ENCODE measurements at places on chromosomes 12 and 14. TPM values are rescaled to one million over a fixed set of nuclear protein-coding genes. Genes with fewer than 3 reads are reported as not detected.

PPTC7 gene
- polyA plus RNA-seq = 8.2 TPM

PMEL gene
- 2.1 TPM for polyA plus RNA-seq

DNA sequence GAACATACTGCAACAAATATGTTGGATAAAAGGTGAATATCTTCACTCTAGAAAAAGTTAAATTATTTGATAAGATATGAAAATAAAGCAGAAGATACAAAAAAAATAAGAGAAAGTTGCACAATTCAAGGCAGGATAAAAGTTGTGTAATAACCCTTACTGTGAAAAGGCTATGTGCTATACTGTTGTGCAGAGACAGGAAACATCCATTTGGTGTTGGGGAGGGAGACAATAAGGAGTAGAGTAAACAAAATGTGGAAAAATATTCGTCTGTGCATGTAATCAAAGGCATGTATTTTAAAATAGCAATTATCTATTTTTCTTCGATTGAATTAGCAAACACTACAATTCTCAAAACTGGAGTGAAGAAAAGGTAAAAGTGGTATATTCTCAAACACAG lies 34.8 kb downstream of the PTHLH start:
- DNase-seq = no peak

- DNase-seq = peak; percentile 20
These were observed 125.4 kb downstream of the KIF26A start for GRCh38 chr14:104263675-104264358.

DNA sequence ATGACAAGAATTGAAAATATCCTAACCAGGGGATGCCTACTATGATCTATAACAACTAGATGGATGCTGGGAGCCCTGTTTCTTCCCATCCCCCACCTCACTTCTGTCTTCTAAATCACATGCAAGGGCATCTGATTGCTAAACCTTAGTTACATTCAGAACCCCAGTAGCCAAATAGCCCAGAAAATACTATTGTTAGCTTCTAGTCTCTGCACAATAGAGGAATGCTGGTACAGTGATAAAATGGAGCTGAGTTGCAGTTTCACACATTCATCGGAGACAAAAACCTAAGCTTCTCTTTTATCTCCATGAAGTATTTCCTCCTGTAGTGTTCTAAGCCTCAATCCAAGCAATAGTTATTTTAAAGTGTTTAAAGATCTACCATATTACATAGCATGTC lies 942.9 kb downstream of the RPS29 start:
- no peak for DNase-seq

DNA sequence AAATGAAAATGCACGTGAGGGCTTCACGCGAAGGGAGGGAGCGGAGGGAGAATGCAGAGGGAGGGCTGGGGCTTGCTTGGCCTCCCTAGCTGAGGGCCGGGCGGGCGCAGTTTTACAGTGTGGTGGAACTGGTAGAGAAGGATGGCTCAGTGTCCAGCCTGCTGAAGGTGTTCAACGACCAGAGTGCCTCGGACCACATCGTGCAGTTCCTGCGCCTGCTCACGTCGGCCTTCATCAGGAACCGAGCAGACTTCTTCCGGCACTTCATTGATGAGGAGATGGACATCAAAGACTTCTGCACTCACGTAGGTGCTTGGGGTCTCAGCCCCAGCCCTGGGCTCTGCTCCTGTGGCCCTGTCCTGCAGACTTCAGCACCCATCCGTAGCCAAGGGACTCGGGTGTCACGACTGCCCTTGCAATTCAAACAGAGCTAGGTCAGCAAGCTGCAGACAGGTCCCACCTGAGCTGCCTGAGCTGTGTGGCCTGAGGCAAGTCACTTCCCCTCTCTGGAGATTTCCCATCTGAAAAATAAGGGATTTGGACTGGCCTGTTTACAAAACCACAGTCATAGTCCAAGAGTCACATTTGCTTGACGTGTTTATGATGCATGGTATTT lies 18.4 kb downstream of the OTUB2 start:
- no peak for DNase-seq

KRT79 gene
- polyA plus RNA-seq = not detected

DNA sequence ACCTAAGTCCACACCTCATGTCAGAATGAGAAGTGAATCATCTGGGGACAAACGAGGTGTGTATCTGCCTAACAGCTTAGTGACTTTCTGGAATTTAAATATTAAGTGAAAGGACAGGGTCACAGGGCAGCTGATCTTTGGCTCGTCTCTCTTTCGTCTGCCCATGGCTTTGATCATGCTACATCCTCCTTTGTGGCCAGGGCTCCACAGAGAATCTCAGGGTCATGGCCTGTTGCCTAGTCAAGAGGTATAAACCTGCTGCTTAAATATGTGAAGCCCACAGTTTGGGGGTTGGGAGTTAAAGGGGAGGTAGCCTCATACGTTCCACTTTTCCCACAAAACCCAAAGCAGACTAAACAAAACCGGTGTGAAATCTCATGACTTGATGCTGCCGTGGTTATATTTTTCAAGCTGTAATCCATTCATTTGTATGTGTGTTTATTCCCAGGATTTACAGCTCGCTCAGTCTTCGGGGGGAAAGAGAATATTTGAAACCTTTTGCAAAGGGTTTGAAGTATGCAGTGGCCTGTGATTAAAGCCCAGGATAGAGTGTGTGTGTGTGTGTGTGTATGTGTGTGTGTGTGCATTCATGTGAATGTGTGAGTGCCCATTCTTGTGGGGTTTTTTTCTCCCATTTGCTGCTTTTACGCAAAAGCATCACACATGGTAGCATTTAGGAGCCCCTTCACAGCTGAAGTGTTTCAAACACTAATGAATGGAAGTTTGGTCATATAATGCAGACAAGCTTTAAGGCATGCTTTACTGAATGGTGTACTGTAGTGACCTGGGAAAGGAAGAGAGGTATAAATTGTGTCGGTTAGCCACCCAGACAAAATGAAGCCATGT lies 137.1 kb downstream of the HMGA2 start:
- no peak for DNase-seq

GRCh38 chr14:92121207-92121669 lies 268 bp downstream of the NDUFB1 start:
- no peak for DNase-seq

DNA sequence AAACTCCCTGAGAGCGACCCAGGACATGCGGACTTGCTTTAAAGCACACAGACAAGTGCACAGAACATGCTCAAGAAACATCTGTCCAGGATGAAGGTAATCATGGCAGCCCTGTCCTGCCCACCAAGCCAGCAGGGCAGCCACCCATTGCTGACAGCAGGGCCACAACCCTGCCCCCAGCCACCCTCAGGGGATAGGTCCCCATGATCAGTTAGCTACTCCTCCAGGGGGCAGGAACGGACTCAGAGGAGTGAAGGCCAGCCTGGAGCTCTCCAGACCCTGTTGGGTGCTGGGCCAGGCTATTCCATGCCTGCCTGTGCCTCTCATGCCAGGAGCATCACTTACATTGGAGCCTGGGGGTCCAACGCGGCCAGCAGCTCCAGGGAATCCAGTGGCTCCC lies 15.8 kb downstream of the TMEM106C start:
- DNase-seq = no peak

SLCO1B1 gene
- 120 TPM for polyA plus RNA-seq

DNA sequence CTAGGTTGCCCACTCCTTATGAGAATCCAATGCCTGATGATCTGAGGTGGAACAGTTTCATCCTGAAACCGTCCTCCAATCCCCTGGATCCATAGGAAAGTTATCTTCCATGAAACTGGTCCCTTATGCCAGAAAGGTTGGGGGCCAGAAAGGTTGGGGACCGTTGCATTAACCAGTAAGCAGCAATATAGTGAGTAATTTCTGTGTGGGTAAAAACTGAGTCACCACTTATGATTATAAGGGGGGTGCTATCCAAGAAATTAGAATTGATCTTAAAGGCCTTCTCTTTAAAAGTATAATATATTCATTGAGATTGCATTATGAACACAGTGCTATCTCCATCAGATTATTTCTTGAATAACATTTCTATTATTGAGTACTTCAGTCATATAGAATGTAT lies 97.2 kb downstream of the PCNX1 start:
- no peak for DNase-seq

DNA sequence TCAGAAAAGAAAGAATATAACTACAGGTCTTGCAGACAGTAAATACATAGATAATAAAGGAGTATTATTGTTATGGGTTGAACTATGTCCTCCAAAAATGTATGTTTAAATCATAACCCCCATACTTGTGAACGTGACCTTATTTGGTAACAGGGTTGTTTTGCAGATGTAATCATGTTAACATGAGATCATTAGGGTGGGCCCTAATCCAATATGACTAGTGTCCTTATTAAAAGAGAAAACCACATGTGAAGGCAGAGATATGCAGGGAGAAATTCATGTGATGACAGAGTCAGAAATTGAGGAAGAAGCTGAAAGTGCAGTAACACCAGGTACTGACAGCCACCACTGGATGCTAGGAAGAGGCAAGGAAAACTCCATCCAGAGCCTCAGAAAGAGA lies 29.0 kb downstream of the MAGOHB start:
- no peak for DNase-seq

C12orf50 gene
- polyA plus RNA-seq = not detected

MFAP5 gene
- polyA plus RNA-seq = not detected

DNA sequence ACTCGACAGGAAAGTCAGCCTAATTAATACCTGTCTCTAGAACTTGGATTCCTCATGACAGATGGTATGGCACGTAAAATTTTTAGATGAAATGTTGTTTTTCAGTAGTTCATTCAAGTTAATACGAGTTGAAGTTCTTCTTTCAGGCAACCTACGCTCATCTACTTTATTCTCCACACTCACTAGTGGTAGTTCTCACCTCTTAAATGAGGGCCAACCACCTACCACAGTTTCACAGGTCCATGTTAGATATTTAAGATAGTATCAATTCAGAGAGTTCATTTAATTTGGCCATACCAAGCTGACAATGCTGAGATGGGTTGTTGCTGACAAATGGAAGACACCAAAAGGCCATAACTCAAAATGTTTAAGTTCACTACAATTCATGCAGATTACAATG lies 50.6 kb downstream of the NIN start:
- DNase-seq = no peak

GRCh38 chr14:74038020-74038859 lies 19.1 kb downstream of the BBOF1 start:
- DNase-seq = no peak

CLEC4C gene
- not detected for polyA plus RNA-seq

BIN2 gene
- 1.9 TPM for polyA plus RNA-seq

DNA sequence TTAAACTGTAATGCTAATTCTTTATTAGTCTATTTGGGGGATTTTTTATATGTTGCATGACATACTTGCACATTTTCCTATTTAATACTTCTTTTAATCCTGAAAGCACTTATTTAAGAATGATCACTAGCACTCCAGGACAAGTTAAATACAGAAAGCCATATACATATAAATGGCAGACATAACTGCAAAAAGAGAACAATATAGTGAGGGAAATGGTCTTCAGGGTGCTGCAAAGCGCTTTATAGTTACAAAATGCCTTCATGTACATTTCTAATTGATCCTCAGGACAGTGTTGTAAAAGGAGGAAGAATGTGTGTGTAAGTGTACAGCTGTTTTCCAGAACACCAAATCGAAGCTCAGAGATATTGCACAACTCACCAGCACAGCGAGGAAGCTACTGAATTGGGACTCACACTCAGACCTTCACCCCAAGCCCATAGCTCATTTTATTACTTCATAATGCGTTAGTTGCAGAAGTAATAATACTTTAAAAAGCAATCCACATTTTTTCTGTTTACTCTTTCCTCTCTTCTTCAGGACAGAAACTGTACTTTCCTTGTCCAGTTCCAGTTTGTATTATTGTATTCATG lies 428.2 kb downstream of the RAD51B start:
- no peak for DNase-seq

PRH1 gene
- polyA plus RNA-seq = 1.3 TPM

GRCh38 chr14:96161636-96162035 lies 43.0 kb upstream of the BDKRB2 start:
- DNase-seq = no peak

SCARB1 gene
- 289 TPM for polyA plus RNA-seq

GRCh38 chr12:107148107-107148506 lies 54.8 kb upstream of the CRY1 start:
- DNase-seq = no peak

DNA sequence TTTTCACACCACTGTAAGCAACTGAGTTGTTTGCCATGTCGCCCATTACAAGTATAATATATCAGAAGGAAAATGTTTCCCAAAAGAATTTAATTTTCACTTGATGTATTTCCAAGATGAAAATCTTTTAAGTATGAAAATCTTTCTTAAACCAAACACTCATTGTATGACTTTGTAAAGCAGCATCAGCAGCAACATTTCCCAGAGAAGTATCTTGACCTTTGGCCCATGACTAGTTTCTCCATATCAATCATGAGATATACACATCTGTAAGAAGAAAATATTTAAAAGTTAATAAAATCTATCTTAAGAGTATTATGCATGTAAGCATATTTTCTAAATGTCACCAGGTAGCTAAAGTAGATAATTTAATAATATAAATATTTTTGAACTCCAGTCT lies 52.8 kb downstream of the ATP2B1 start:
- DNase-seq = no peak

ARHGAP9 gene
- polyA plus RNA-seq = 3.0 TPM

SLC7A7 gene
- polyA plus RNA-seq = 2.8 TPM

GRCh38 chr14:63039866-63040265 lies 5.4 kb downstream of the KCNH5 start:
- no peak for DNase-seq

DNA sequence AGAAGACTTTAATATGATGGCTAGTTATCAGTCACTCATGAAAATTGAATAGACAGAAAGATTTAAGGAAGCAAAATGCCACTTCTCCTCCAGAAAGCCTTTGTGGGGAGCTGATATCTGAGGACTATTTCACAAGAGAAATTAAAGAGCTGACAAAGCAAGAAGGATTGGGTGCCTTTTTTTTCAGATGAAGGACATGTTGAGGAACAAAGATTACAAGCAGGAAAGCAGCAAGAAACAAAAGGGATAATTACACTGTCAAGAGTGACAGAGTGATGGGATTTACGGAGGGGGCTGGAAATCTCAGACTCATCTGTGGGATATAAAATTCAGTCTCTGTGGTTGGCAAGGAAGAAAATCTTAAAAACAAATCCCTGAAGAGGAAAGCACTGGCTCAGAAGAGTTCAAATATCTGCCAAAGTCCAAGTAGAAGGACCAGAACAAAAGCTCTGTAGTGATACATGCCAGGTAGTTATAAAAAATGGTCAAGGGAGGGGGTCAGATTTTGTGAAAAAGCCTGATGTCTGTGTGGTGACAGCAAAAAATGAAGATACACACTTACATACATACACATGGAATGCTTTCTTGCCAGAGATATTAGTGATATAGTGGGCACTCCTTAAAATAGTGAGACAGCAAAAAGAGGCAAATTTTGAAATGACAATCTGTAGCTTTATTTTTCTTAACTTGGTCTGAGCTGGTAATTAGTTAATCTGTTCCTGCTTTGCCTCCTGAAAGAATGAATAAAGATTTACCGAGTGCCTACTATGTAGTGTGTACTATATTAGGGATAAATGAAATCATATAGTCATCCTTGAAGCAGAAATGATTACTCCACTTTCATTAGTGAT lies 62.9 kb downstream of the EPS8 start:
- no peak for DNase-seq

- DNase-seq = no peak
These were observed 5.1 kb downstream of the SLC38A2 start for GRCh38 chr12:46367351-46368029.

- DNase-seq = no peak
These were observed 6.8 kb downstream of the SRSF5 start for GRCh38 chr14:69773571-69774276.

MYH6 gene
- not detected for polyA plus RNA-seq

ZC3H14 gene
- 34.9 TPM for polyA plus RNA-seq

CLEC2B gene
- 2.9 TPM for polyA plus RNA-seq

- no peak for DNase-seq
These were observed 33.0 kb downstream of the LRCOL1 start for GRCh38 chr12:132577191-132577920.
